Naive thymus-derived CD4-positive, alpha-beta T cell (primary cell): ENCODE measurements at places on chromosomes 2 and 18.

- no peak for DNase-seq
Measured at GRCh38 chr2:130831356-130831755, 5.4 kb upstream of the ARHGEF4 start.

DNA sequence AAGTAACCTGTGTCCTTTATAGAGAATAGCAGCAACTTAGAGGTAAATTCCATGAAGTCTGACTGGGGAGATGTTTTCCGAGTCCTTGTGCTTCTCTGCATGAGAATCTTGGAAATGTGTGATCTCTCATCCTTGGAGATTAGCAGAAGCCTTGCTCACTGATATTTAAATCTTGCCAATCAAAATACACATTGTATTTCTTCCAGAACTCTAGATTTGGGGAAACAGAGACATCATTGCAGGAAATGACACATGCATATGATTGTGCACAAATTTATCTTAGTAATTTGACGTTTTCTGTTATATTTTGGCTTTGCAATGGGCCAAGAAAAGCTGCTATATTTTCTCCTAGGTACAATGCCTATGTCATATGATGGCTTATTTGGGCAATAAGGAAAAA is 182.6 kb downstream of the ZNF804A start:
- DNase-seq: no peak

- peak; percentile 63 for DNase-seq
Measured at GRCh38 chr2:20106746-20107145, 55.3 kb upstream of the LAPTM4A start.

GRCh38 chr18:813172-814071 is 1.4 kb upstream of the YES1 start:
- peak; percentile 73 for DNase-seq

GRCh38 chr2:60586081-60586480 is 32.6 kb upstream of the BCL11A start:
- no peak for DNase-seq

DNA sequence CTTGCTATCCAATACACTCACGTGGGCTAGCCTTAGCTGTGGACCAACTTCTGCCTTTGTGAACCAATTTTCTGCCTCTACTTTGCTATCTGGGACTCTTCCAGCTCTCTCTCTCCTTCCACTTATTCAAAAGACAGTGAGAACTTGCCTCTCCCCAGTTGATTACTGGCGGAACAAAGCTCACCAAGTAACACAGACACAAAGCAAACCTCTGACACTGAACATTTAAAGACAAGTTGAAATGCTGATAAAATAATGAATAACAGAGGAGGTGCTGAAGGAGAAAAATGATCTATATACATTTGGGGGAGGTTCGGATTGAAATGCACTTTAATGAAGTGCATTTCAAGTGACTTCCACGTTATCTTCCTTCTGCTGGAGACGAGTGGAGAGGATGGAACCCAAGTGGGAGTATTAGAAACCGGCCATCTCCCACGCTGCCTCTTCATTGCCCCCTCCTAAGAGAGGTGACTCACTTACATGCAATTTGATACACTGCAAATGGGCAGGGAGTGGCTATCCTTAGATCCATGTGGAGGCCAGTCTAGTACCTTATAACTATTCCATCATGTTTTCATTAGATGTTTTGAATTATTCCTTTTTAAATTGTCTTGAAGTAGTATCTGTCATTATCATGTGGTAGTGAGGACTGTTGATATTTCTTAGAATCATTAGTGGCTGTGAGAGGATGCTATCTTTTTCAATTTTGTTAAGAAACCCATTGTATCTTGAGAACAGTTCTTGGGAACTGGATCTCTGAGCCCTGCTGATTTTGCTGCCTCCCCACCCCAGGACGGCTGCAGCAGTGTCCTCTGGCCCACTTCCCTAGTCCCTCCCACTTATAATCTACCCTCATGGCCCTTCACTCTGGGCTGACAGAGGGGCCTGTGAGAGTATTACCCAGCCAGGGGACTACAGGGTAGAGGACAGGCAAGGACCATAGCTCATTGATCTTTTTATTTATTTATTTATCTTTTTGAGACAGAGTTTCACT is 6.0 kb upstream of the GLI2 start:
- no peak for DNase-seq

GRCh38 chr18:9705183-9705829 is 2.8 kb upstream of the RAB31 start:
- DNase-seq: no peak

GRCh38 chr18:34661464-34662087 is 48.5 kb upstream of the DTNA start:
- no peak for DNase-seq

DNA sequence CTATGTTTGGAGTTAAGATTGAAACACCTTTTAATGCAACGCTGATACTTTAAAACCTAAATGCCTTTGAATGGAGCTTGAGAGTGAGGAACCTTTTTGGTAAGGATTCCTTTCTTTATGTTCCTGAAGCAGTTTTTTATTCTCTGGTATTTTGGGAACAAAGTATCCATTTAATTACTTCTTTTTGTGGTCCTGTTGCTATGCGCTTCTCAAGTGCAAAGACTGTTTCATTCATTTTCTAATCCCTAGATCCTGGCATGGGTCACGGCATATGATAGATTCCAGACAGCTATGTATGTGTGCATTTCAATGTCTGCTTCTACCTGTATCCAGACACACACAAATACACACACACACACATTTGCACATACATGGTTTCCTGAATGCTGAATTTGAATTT is 28.0 kb downstream of the TRPM8 start:
- DNase-seq: no peak

DNA sequence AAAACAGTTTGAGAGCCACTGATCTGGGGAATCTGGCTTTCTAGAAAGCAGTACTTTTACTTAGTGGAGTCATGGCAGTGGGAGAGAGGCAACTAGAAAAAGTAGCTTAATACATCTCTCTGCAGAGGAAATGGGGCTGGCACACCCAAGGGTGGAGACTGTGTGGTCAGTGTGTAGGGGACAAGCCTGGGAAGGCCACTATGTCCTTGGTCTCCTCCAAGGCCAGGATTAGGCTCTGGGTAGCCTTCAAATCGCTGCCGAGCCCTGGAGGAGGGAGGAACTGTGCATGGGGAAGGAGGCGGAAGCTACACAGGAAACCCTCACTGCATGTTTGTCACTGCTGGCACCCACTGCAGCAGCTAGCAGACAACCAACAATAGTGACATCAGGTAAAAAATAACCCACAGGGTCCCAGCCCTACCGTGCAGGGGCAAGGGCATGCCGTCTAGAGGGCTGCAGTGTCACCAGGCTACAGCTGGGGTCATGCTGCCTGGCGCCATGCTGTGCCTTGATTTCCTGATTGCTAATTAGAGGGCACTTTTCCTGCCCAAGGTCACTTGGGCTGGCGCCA is 34.8 kb downstream of the LBH start:
- DNase-seq: peak; percentile 80

DNA sequence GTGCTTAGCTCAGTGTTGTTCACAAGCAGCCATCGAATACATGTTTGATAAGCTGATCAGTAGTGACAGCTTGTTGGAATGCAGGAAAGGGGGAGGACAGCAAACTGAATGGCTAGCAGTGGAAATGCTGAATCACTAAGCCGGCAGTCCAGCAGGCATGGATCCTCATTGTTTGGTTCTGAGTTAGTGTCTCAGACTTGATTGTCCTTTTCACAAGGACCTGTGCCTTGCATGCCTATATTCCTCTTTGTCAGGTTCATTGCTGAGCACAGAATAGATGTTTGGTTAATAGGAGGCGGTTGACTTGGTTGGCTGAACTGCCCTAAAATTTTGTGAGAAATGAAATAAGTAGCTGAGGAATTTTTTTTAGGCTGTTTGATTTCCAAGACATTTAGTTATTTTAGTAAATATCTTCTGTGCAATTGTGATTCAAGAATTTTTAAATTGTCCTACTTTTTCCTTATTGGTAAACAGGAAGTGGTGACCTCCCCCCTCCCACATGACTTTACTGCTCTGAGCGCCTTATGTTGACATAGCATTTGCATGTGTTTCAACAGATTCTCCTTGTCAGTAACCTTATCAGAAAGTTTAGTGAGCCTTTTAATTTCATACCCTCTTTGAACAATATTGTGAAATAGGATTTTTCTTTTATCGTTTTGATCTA is 21.4 kb upstream of the STON1 start:
- no peak for DNase-seq

GRCh38 chr18:12751891-12752290 is 49.0 kb downstream of the PSMG2 start:
- no peak for DNase-seq

DNA sequence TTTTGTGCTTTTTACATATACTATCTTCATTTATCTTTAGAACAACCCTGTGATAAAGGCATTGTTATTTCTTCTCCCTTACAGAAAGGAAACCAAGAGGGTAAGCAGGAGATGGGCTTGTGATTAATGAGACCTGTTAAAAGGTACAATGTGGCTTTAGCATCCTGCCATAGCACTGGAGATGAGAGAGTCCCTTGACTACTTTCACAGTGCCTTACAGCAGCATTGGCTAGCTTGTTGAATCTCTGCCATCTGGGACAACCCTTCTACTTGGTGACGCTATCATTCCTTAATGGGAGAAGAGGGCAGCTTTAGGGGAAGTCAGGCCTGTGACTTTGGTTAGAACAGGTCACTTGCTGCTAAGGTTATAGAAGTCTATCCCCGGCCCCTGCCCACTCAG is 68.1 kb upstream of the LYPD6B start:
- DNase-seq: no peak

- DNase-seq: no peak
Measured at GRCh38 chr2:236592821-236593220, 23.2 kb downstream of the ACKR3 start.

DNA sequence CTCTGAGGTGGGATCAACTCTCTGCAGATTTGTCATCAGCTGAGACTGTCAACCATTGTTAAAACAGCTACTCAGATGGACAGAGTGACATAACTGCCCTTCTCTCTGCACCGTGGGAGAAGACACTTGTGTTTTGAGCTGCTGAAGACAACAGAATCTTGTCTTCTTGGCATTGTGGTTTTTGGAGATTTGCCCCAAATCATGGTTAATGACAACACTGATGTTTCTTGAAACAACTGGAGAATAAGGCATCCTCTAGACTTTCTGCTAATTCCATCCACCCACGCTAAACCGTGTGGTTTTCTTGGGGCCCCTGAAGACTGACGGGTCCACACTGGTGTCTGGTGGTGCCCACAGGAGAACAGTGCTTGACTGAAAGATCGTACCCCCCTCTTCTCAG is 39.5 kb downstream of the SH3BP4 start:
- no peak for DNase-seq

GRCh38 chr18:58596265-58596681 is 32.6 kb downstream of the ALPK2 start:
- DNase-seq: no peak

GRCh38 chr18:46247942-46248341 is 143.8 kb downstream of the HAUS1 start:
- DNase-seq: no peak

DNA sequence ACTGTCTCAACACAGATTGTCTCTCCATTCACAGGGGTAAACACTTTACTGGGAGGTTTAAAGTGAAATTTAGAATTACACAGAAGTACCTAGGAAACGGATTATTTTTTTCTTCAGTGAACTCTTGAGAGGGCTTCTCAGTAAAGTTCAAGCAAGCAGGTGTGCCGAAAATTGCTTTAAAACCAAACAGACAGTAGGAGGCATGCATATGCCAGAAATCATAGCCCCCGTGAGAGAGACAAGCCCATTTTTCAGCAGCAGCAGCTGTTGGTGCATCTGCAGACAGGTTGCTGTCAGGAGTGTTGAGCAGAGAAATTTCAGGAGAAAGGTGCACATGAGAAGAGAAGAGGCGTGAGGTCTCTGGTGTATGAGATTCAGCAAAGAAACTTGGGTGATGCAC is 2115.5 kb upstream of the CELF4 start:
- DNase-seq: no peak

DNA sequence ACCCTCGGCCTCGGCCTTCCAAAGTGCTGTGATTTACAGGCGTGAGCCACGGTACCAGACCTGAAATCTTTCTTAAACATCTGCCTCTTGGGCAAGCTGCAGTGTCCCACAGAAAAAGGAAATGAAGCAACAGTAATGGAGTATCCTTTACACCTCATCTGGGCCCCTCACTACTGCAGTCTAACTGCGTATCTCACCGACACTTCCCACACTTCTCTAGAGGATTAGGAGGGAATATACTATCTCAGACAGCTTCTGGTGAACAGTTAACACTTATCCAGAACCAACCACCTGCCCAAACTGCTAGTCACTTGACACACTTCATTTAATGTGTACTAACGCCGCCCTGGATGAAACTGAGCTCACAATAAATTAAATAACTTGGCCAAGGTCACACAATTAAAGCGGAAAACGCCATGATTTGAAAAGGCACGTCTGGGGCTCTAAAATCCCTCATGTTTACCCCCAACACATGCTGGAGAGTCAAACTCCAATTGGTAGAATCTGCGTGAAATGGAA is 993 bp downstream of the COX7A2L start:
- DNase-seq: no peak

DNA sequence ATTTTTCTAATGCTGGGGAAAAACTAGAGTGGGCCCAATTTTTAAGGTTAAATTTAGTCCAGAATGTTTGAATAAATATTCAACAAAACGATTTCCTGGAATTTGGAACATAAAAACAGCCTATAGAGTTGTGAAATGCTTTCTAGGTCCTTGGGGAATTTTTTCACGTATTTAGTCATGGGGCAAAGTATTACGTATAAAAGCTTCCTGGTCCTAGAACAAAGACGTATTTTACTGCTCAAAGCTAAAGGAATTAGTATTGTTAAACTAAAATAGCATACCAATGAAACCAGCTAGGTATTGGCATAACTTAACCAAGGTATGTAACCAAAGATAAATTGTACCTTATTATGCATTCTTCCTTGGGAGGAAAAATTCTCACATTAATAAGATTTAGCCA is 1.6 kb downstream of the SESTD1 start:
- DNase-seq: no peak

- DNase-seq: no peak
Measured at GRCh38 chr2:219381448-219381847, 6.3 kb downstream of the DNPEP start.

DNA sequence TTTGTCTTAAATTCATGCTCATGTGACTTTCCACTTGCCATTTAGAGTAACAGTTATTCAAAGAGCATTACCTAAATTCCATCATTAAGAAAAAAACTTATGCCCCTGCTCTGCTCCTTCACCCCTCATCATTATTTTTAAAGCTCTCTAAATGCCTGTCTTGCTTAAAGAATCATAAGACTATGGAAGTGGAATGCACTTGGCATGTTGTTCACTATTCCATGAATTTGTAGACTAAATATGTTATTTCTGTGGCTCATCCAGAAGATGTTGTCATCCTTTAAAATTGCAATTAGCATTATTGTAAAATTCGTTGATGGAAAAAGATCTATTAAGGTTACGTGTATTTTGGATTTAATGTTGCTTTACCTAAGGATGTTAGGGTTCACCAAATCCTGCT is 61.8 kb downstream of the FMNL2 start:
- no peak for DNase-seq

GRCh38 chr2:211144078-211144477 is 587.7 kb downstream of the CPS1 start:
- DNase-seq: no peak

GRCh38 chr18:27121108-27121507 is 64.0 kb downstream of the CHST9 start:
- no peak for DNase-seq

- no peak for DNase-seq
Measured at GRCh38 chr2:152298754-152299153, 36.2 kb upstream of the FMNL2 start.
